Small intestine (tissue), 16 donors: ENCODE measurements at places on chromosomes 6 and 20.

- no peak for DNase-seq
Measured at GRCh38 chr6:63985223-63985622, 349.6 kb downstream of the PHF3 start.

DNA sequence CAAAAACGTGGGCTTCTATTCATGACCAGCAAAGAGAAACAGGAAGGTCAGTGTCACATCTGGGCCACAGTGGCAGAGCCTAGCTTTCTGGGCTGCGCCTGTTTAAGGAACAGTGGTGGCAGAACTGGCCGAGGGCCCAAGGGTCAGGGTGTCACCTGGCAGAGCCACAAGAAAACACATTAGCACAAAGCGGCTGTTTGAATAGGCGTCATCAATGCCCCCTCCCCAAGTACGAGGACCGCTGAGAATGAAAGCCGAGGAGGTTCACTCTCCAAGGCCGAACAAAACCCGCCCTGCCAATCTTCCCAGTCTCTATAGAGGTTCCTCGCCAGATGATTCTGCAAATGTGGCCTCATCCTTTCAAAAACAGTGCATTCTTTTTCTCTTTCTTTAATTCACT lies 125.2 kb upstream of the TRAF3IP2 start:
- DNase-seq, result no peak

DNA sequence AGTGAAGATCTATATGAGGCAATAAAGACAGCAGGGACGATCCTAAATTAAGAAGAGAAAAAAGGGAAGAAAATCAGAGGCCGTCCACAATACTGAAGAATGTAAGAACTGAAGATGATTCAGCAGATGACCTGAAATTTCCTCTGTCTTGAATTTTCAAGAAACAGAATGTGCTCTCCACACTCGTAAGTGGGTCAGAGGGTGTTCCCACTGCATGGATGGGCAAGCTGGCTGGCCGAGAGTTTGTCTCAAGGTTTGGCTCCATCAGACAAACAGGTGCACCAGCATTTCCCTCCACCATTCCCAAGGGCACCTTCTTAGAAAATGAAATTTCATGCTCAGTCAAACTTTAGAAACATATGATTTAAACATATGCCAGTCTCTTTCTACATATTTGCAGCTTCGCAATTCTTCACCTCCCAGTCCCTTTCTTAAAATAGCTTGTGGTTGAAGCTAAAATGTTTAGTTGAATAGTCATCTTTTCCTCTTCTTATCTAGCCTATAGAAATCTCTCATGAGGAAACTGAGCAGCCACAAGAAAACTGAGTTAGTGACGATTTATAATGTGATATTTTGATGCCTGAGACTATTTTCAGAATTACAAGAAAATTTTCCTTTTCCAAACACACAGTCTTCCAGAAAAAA lies 576.4 kb downstream of the PRKN start:
- no peak for DNase-seq

- DNase-seq, result no peak
Measured at GRCh38 chr6:145669627-145670034, 65.7 kb downstream of the EPM2A start.
